Left ventricle myocardium superior (tissue), 1 donor: ENCODE measurements at places on chromosomes 6 and 20. TPM values are rescaled to one million over a fixed set of nuclear protein-coding genes. Genes with fewer than 3 reads are reported as not detected.

MYCT1 gene
- 15.3 TPM for total RNA-seq

C4B gene
- 84.0 TPM for total RNA-seq

PBOV1 gene
- not detected for total RNA-seq

GTSF1L gene
- total RNA-seq, result not detected

TXLNB gene
- total RNA-seq, result 133 TPM

EFCAB8 gene
- not detected for total RNA-seq

ARMC12 gene
- not detected for total RNA-seq

VTA1 gene
- total RNA-seq, result 34.4 TPM

C6orf163 gene
- 1.7 TPM for total RNA-seq

TUBB2B gene
- total RNA-seq, result 1.0 TPM

NOX3 gene
- total RNA-seq, result not detected

MOCS3 gene
- 3.1 TPM for total RNA-seq

PROCR gene
- total RNA-seq, result 9.5 TPM

EPHA7 gene
- 1.5 TPM for total RNA-seq

NINL gene
- 7.6 TPM for total RNA-seq

PSMA7 gene
- total RNA-seq, result 240 TPM

BMP2 gene
- 3.0 TPM for total RNA-seq

TEAD3 gene
- 30.4 TPM for total RNA-seq

JPH2 gene
- 182 TPM for total RNA-seq

CSE1L gene
- total RNA-seq, result 40.0 TPM

ZNF311 gene
- 0.30 TPM for total RNA-seq

CSNK2B gene
- 111 TPM for total RNA-seq

NNAT gene
- total RNA-seq, result 0.25 TPM

ULBP2 gene
- total RNA-seq, result 0.84 TPM

COQ3 gene
- 33.8 TPM for total RNA-seq

STX16 gene
- 24.8 TPM for total RNA-seq

ERVFRD-1 gene
- 0.12 TPM for total RNA-seq

SLA2 gene
- total RNA-seq, result 0.47 TPM

TREM1 gene
- total RNA-seq, result 0.92 TPM

PNPLA1 gene
- total RNA-seq, result not detected

SLC26A8 gene
- not detected for total RNA-seq

SNRPB2 gene
- 34.2 TPM for total RNA-seq

FOXO3 gene
- 29.5 TPM for total RNA-seq

PPIL6 gene
- 2.5 TPM for total RNA-seq

HLA-G gene
- total RNA-seq, result not detected

MANEA gene
- 4.3 TPM for total RNA-seq

LRRC1 gene
- 2.0 TPM for total RNA-seq

IL17A gene
- total RNA-seq, result not detected

CALHM5 gene
- total RNA-seq, result 2.4 TPM

MRPS18A gene
- 46.0 TPM for total RNA-seq

STMND1 gene
- not detected for total RNA-seq

NKX2-4 gene
- not detected for total RNA-seq

COL21A1 gene
- 23.2 TPM for total RNA-seq
